Stimulated activated CD4-positive, alpha-beta T cell treated with anti-CD3 and anti-CD28 coated beads, Interleukin-1b, Interleukin-23, amount 100 ng/mL, for 24 hours (primary cell): ENCODE measurements at places on chromosomes 4 and X.
A peak's percentile ranks its signal among the peaks of the same experiment; 100 is the strongest.

DNA sequence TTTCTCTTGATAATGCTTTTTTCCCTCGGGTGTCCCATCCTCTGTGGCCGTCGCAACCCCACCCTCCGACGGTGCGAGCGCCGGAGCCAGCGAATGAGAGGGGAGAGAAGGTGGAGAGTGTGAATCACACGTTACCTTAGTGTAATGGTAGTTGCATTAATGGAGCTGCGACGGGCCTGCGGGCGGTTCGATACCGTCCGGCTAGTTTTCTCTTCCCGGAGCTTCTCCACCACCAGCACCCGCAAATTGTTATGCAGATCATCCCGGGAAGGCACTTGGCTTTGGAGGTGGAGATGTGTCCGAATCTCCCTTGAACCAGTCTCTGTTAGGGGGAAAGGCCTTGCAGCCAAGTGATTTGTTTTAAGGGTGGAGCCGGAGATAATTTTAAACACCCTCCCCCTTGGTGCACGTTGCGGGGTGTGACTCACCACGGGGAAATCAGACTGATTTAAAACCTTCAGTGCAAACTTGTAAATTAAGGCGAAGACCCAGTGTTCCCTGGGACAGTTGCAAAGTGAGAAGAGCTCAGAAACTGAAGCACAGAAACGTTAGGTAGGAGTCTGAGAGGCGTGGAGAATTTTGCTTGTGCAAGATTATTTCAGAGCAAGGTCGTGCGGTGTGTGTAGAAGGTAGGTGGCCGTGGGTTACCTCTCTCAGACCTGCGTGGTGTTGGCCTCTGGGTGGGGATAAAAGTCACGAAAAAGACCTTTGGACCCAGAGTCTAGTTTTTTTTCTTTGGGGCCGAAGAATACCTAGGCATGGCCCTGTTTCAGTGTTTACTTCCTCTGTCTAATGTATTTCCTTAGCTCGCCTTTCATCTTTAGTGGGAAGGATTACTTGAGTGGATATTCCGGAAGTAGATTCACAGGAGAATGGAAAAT is 1.3 kb downstream of the AFF1 start:
- peak; percentile 62 for DNase-seq

- no peak for DNase-seq
These were observed 262.5 kb upstream of the PCDH18 start for GRCh38 chr4:137794764-137795254.

GRCh38 chrX:10125248-10125615 is 31.5 kb upstream of the CLCN4 start:
- no peak for DNase-seq

DNA sequence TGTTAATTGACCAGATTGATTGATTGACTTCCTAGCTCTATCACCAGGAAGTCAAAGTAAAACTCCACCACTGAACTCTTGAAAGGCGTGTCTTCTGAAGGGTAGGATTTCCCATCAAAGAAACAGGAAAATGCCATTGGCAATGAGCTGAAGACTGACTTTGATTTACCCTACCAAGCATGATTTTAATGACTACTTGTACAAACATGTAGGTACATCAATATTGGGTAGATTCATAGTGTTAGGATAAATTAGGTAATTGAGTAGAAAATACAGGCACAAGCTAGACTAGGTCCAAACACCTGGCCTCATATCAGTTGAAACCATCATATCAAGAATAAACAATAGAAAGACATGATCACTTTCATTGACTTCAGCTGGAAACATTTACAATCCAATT is 53.2 kb upstream of the ATXN3L start:
- DNase-seq: no peak

DNA sequence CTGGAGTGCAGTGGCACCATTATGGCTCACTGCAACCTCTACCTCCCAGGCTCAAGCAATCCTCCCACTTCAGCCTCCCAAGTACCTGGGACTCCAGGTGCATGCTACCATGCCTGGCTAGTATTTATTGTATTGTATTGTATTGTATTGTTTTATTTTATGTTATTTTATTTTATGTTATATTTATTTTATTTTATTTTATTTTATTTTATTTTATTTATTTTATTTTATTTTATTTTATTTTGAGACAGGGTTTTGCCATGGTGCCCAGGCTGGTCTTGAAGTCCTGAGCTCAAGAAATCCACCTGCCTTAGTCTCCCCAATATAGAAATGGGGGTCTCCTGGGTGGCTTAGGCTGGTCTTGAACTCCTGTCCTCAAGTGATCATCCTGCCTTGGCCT is 42.6 kb downstream of the ELF2 start:
- DNase-seq: no peak

- DNase-seq: no peak
These were observed 28.6 kb downstream of the TRPC3 start for GRCh38 chr4:121923306-121923705.

- DNase-seq: no peak
These were observed 217.7 kb downstream of the CRLF2 start for GRCh38 chrX:994780-995179.

- DNase-seq: no peak
These were observed 34.3 kb downstream of the WFS1 start for GRCh38 chr4:6303943-6304342.

GRCh38 chr4:70628444-70628843 is at the start of gene ENAM:
Gene ENAM, plus strand, starts transcription at chr4:70628744. Its CDS starts 757 bp downstream, at chr4:70629501.
- DNase-seq: no peak

- DNase-seq: no peak
These were observed 14.8 kb downstream of the AMTN start for GRCh38 chr4:70533211-70533610.
